CD14-positive monocyte (primary cell): ENCODE measurements at places on chromosomes 2 and 18. TPM values are rescaled to one million over a fixed set of nuclear protein-coding genes. Genes with fewer than 3 reads are reported as not detected.

FIGN gene
- polyA plus RNA-seq, result not detected

SERPINB10 gene
- 0.56 and 1.3 TPM in 2 replicates for polyA plus RNA-seq

GRCh38 chr2:47208852-47209606 lies 53.9 kb upstream of the STPG4 start:
- no peak overlapping the region for H3K27ac ChIP-seq
- no peak overlapping the region for H3K4me3 ChIP-seq
- H3K27me3 ChIP-seq, result no peaks in the 10 kb centered on the region
- H3K4me1 ChIP-seq, result no peaks in the 10 kb centered on the region
- no peak for DNase-seq

GRCh38 chr2:109411640-109412325 lies 202.0 kb downstream of the SEPTIN10 start:
- no peaks in the 10 kb centered on the region for H3K4me1 ChIP-seq
- no peak for DNase-seq
- H3K4me3 ChIP-seq, result no peak overlapping the region

GRCh38 chr18:79819064-79819967 lies 21.6 kb downstream of the KCNG2 start:
- no peak overlapping the region for H3K4me3 ChIP-seq
- no peak for DNase-seq
- no peaks in the 10 kb centered on the region for H3K27me3 ChIP-seq
- H3K4me1 ChIP-seq, result peaks cover 68% of the 10 kb centered on the region

DNA sequence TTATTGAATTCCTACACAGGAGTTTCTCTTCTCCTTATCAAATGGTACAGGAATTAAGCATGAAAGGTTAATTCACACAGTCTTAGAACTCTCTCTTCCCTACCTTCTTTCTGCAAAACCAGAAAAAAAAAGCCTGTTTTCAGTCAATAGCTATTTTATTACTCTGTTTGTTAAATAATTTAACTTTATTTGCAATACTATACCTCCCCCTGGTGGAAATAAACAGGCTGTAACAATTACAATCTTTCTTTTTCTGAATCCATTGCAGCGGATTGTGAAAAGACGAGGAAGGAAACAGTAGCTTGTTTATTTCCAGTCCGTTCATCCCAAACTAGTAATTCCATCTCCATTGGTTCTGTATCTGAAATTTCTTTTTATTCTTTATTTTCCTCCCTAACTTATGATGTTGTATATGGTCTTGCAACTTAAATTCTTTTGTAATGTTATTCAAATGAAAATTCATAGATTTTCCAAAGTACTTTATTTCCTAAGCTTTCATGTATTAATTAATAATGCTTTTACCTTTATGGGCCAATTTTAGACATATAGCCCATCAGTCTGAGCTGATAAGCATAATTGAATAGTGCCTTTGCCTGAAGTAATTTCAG lies 165.2 kb downstream of the SH3BP4 start:
- H3K36me3 ChIP-seq, result no peaks in the 10 kb centered on the region
- no peaks in the 10 kb centered on the region for H3K4me1 ChIP-seq
- peak; percentile 20 for DNase-seq
- no peak overlapping the region for H3K4me3 ChIP-seq
- no peak overlapping the region for H3K27ac ChIP-seq

SIX3 gene
- polyA plus RNA-seq, result not detected

GRCh38 chr18:12640881-12641200 lies 17.1 kb downstream of the SPIRE1 start:
- H3K4me1 ChIP-seq, result no peaks in the 10 kb centered on the region
- DNase-seq, result no peak
- H3K27me3 ChIP-seq, result no peaks in the 10 kb centered on the region
- no peak overlapping the region for H3K4me3 ChIP-seq

IL1B gene
- polyA plus RNA-seq, result 65.1 TPM

DNA sequence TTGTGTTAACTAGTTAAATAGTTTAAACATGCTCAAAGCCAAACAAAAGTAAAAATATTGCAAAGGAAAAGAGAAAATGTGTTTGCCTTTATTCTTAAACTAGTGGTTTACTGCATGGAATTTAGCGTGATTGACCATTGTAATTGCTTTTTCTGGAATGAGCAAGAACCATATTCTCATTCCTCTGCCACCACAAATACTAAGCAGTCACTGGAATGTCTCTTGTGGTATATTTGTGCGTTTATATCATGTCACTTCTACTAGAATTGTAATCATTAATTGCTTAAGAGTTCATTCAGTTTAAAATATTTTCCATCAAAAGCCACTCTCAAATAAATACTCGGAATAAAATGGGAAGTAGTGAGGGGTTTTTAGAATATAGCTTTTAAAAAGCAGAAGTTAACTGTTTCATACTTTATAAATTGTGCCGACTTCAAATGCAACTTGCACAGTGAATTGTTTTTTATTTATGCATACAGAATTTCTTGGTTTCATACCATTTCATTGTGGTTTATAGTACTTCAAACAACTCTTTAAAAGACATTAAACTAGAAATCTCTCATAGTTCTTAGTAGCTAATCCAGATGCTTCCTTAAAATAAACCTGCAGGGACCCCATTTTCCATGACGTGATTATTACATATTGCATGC lies 288.1 kb downstream of the EPHA4 start:
- H3K4me3 ChIP-seq, result no peak overlapping the region
- H3K27ac ChIP-seq, result no peak overlapping the region
- H3K36me3 ChIP-seq, result no peaks in the 10 kb centered on the region
- no peaks in the 10 kb centered on the region for H3K4me1 ChIP-seq
- no peaks in the 10 kb centered on the region for H3K27me3 ChIP-seq

- no peak for DNase-seq
- H3K36me3 ChIP-seq, result no peaks in the 10 kb centered on the region
- H3K4me1 ChIP-seq, result no peaks in the 10 kb centered on the region
- H3K27ac ChIP-seq, result no peak overlapping the region
These were observed 20.2 kb upstream of the EMILIN2 start for GRCh38 chr18:2826581-2826980.

DNA sequence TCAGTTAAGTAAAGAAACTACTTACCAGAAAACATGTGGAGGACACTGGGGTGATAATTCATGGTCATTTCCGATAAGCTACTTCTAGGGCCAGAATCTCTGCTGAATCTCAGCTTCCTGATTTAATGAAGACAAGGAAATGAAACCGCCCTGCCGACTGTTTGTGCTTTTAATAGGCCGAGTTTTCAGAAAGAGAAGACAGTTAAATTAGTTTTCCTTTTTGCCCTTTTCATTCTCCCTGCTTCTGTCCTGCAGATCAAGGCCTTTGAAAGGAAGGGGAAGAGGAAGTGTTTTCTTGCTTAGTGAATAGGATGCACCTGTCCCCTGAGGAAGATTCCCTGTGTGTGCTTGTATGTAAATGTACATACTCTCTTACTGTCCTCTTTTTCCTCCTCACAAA lies 126.6 kb downstream of the SH3RF3 start:
- peaks cover 45% of the 10 kb centered on the region for H3K4me1 ChIP-seq
- H3K27me3 ChIP-seq, result no peaks in the 10 kb centered on the region
- H3K27ac ChIP-seq, result peak overlapping the region; percentile 73
- no peaks in the 10 kb centered on the region for H3K36me3 ChIP-seq

GRCh38 chr2:151637271-151637781 lies 97.0 kb downstream of the NEB start:
- peak overlapping the region; percentile 38 for H3K27ac ChIP-seq
- no peaks in the 10 kb centered on the region for H3K27me3 ChIP-seq
- H3K4me3 ChIP-seq, result no peak overlapping the region
- DNase-seq, result peak; percentile 26
- peaks cover 22% of the 10 kb centered on the region for H3K4me1 ChIP-seq
